Activated effector memory CD4-positive, alpha-beta T cell treated with Interleukin-2 at 50 U/mL for 16 hours (primary cell): ENCODE measurements at places on chromosomes 2 and 18.

DNA sequence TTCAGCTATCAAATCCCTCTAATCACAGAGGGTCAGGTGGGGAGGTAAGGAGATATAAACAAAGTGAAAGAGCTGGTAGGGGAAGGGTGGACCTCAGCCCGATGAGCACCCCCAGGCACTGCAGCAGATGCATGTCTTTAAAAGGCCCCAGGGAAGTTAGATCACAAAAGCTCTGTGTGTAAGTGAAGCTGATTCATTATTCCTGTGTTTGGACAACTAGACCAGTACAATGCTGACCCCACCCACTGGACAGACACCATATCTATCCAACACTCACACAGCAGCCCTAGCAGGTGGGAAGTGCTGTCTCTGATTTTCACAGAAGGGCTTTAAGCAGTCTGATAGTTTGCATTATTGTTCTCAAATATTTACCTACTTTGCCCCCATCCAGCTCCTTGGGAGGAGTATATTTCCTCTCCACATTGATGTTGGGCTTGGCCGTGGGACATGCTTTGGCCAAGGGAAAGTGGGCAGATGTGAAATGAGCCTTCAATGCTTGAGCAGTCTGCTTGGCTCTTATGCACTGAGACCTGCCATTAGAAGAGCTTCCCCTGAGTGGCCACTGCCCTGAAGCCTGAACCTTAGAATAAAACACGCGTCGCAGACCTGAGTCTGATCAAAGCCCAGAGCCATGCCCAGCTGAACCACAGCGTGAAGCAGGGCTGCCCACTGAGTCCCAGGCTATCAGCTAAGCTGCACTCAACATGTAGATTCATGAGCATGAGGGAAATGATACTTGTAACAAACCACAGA, 111.4 kb downstream of the COPS8 start:
- DNase-seq: no peak

- DNase-seq: no peak
These were observed 158.3 kb upstream of the CAVIN2 start for GRCh38 chr2:192005211-192005610.

- no peak for DNase-seq
These were observed 328.2 kb upstream of the CNTNAP5 start for GRCh38 chr2:123696799-123697410.

- DNase-seq: no peak
These were observed 7.8 kb upstream of the TMEM37 start for GRCh38 chr2:119423811-119424210.
